Cerebellum (tissue), 4 donors: ENCODE measurements at places on chromosomes 2 and 18. TPM values are rescaled to one million over a fixed set of nuclear protein-coding genes. Genes with fewer than 3 reads are reported as not detected.

The DSC1 gene
- not detected for total RNA-seq

The CTAGE1 gene
- total RNA-seq = not detected

DNA sequence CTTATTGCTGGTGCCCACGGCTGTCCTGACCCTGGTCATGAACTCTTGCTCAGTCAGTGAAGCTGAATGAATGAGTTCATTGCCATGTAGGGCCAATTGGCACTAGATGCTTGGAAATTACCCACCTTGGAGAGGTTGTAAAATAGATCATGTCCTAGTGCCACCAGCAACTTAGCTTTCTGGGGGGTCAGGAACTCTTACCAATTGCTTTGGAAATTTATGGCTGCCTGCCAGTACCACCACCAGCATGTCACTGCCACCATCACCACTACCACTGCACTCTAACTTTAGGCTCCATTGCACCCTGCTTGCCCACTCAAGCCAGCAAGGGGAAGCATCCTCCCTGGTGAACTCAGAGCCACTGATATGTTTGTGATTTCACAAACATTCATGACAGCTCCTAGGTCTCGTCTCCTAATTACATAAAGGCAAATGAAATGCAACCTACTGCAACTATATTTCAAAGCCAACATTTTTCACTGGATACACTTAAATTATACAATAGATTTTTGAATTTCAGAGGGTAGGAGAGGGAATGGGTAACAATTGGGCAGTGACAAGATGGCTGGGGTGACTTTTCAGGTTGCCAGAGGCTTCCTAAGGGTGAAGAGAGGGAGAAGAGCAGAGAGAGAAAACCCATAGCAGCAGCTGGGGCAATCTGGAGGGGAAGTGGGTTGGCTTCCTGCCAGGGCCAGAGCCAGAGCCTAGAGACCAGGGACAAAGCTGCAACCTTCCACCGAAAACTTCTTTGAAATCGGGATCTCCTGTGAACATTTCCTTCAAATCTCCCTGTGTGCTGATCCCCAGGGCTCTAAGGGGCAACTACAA lies 3.5 kb upstream of the EMILIN1 start:
- DNase-seq = no peak

GRCh38 chr18:5995626-5996025 lies 100.3 kb upstream of the TMEM200C start:
- DNase-seq = no peak

DNA sequence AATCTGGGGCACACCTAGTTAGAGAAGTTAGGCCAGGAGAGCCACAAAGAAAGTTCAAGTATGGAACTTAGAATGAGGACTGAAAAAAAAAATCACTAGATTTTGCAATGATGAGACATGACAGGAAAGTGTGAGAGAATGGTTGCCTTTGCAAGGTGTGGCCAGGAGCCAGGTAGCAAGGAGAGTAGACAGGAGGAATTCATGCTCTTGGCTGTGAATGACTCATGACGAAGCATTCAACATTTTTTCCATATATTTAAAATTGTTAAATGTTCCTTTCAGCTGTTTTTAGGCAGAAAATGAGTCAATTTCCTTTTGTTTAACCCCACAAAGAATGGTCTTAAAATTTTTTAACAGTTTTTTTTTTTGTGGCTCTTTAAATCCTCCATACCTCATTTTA lies 636.9 kb downstream of the PLCL1 start:
- DNase-seq = no peak
